ENCODE measurements at places on chromosomes 12 and 14.

- no peak for DNase-seq
Measured at GRCh38 chr14:68340262-68340661, 452.6 kb downstream of the ZFP36L1 start.

DNA sequence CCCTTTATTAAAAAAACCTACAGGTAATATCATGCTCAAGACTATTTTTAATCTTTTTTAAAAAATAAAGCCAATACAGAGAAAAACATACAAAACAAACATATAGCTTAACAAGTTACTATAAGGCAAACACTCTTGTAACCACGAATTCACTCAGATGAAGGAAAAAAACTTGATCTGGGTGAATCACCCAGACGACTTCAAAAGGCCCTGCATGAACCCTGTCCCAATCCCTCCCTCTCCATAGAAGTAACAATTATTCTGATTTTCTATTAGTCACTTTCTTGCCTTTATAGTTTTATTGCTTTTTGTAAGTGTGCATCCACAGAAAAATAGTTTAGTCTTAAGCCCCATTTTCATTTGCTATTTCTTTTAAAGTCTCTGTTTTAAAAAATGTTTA is 72.6 kb downstream of the LRP6 start:
- no peak for DNase-seq

GRCh38 chr14:104009297-104009696 is 67.0 kb upstream of the RD3L start:
- DNase-seq, result no peak

DNA sequence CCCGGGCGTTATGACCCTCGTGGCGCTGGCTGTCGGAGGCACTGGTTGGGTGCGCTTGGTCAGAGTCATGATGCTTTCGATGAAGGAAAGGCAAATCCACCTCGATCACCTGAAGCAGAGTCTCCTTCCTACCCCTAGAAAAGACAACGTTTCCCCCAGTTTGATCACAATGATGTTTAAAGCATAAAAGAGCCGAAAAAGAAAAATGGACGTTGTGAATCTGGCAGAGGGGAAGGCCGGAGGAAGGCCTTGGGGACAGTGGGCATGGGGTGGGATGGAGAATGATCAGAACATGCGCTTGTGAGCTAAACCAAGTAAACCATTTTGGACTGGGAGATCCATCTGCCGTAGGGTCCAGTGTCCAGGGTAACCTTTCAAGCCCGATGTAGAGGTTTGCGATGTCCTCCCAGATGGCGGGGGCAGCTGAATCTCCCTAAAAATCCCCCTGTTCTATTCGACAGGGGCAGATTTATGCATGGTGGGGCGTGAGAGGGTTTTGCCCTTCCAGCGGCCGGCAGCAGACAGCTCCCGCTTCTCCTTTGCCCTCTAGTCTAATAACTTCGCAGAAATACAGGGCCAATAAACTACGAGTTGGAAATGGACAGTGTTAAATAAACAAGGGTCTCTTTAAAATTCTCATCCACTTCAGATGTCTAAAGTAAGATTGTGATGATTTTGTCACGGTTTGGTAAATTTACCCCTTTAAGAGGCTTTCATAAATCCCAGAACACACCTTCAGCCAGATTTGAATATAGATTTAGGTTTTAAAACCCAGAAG is 2.3 kb upstream of the OTX2 start:
- no peak for DNase-seq

GRCh38 chr12:45388545-45388944 is 172.7 kb downstream of the ANO6 start:
- no peak for DNase-seq

DNA sequence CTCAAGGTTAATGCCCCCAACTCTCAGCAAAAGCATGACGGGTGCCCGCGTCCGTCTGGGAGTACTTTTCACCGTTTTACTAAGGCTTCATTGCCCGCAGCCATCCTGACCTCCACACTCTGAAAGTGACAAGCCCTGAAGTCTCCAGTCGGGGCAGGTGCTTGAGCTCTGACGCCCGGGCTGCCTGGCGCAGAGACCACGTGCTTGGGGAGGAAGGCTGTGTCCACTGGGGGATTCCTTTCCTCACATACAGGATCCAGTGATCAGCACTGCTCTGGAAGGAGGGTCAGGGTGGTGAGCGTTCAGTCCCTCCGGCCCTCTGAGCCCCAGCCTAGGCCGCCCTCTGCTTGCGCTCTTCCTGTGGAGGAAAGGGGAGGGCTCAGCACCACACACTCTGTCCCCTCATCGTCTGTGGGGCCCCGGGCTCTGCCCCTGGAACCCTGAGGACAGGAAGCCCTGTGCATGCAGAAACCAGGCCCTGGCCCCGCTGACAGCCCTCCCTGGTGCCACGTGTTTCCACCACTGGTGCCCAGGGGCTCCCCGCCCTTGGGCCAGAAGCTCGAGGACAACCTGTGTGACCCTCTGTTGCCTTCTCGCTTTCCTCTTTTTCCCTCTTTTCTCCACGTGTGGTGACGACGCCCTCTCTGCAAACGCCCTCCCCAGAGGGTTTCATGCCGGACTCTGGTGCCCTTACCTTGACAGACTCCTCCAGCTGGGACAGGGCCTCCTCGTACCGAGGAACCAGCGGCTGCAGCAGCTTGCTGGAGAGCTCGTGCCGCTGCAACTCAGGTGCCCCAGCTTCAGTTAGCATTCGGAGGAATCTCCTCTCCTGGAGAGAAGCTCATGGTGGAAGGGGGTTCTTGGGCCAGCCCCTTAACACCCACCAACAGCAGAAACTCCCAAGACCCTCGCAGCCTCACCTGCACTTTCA is 4.9 kb downstream of the DDX51 start:
- DNase-seq, result no peak

All from coronary artery (tissue), 2 donors.